Suppressor macrophage (primary cell): ENCODE measurements at places on chromosomes 7 and 10.
A peak's percentile ranks its signal among the peaks of the same experiment; 100 is the strongest.

DNA sequence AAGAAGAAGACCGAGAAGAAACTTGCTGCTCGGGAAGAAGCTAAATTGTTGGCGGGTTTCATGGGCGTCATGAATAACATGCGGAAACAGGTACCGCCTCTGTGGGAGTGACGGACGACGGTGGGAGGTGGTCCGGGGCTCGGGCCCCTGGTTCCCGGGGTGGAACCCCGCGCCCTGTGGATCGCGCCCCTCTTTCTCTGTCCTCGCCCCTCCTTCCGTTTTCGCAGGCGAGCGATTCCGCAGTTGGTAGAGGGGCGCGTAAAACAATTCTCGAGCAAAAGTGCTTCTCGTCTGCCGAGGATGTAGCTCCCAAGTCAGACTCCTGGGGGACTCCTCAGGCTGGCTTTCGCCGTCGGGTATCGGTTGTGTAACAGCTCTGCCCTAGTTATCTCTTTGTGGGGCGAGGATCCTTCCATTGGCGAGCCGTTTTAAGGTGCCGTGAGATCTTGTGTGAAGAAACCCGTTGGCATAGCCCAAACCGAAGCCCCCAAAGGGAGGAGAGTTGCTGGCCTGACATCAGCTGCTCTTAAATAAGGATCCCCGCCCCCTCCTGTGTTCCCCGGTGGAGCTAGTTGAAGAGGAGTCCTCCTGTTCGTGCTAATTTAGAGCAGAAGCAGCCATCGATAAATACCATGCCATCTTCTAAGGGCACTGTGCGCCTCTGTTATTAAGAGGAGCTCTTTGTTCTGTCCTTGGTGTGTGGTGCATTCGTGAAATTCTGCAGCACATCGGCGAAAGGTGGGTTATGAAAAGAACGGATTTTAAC, 655 bp downstream of the KLHL7 start:
- peak; percentile 53 for DNase-seq

- peak; percentile 76 for DNase-seq
Measured at GRCh38 chr7:105806592-105807447, 69.6 kb downstream of the ATXN7L1 start.

GRCh38 chr7:69778138-69778537, 179.9 kb downstream of the AUTS2 start:
- no peak for DNase-seq

GRCh38 chr7:115868369-115868768, 162.2 kb downstream of the TFEC start:
- no peak for DNase-seq

GRCh38 chr10:100020142-100020885, 10.6 kb upstream of the DNMBP start:
- no peak for DNase-seq

GRCh38 chr7:45643630-45644029, 69.5 kb downstream of the ADCY1 start:
- no peak for DNase-seq

GRCh38 chr10:130989670-130990232, 321.8 kb downstream of the TCERG1L start:
- no peak for DNase-seq

DNA sequence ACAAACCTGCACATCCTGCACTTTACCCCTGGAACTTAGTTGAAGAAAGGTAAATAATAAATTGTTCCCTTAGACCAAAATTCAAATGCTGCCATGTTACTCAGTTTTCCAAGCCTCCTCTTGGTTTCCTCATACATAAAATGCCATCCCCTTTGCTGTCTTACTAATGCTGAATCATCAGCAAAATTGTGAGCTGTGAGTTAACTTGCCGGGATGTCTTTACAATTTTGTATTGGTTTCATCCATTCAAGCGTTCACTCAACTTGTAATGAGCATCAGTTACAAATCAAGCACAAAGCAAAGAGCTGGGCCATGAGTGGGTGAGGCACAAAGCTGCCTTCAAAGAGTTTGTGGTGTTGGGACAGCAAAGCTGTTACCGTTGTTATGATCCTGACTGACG, 395.8 kb upstream of the ZMIZ1 start:
- no peak for DNase-seq

- DNase-seq: no peak
Measured at GRCh38 chr10:35979116-35979515, 337.0 kb upstream of the FZD8 start.

- no peak for DNase-seq
Measured at GRCh38 chr7:103106005-103106702, 31.2 kb downstream of the ARMC10 start.
